NCI-H1436 (cell line): ENCODE measurements at places on chromosomes 2 and 18.

GRCh38 chr2:47520302-47520630, 117.3 kb downstream of the MSH2 start:
- DNase-seq: no peak

DNA sequence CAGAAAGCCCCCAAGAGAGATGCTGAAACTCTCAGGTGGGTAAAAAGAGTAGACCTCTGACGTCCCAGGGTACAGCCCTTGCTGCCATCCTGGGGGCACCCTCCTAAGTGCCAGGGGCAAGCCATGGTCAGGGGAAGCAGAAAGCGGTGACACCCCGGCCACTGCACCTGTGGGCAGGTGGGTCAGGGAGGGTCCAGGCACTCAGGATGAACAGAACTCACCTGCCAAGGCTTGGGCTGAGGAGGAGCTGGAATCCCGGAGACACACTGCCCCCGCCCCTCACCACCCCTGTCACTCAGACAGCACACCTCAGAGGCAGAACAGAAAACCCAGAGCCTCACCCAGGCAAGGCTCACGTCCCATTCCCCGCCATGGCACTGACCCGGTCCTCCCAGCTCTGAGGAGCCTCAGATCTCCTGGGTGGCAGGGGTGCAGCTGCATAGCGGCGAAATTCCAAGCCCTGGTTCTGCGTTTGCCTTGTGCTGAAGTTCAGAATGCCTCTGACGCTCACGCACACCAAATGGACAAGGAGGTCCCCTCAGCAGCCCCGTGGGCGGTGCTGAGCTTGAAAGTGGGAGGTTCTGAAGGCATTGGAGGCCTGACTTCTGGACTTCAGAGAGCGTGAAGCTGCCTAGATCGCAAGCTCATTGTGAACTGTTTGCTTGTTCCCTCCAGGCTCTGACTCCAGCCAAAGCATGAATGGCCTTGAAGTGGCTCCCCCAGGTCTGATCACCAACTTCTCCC, 4.3 kb downstream of the GPR17 start:
- DNase-seq: no peak

GRCh38 chr2:235500761-235501672, 7.2 kb downstream of the AGAP1 start:
- DNase-seq: no peak

GRCh38 chr2:65292461-65293011, 64.9 kb downstream of the ACTR2 start:
- no peak for DNase-seq

GRCh38 chr2:232196802-232197201, 181.7 kb upstream of the ALPP start:
- DNase-seq: no peak

DNA sequence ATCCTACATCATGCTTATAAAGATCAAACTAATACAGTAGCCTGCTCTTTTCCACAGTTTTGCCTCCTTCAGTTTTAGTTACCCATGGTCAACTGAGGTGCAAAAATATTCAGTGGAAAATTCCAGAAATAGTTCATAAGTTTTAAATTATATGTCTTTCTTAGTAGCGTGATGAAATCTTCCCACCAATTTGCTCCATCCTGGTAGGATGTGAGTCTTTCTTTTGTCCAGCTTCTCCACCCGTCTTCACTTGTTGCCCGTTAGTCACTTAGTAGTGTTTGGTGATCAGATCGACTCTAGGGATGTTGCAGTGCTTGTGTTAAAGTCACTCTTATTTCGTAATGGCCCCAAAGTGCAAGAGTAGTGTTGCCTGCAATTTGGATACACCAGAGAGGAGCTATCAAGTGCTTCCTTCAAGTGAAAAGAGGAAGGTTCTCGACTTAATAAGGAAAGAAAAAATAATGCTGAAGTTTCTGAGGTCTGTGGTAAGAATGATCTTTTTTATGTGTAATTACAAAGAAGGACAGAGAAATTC, 57.0 kb downstream of the CEP192 start:
- DNase-seq: no peak

GRCh38 chr18:55179425-55179824, 220.2 kb upstream of the CCDC68 start:
- DNase-seq: no peak

DNA sequence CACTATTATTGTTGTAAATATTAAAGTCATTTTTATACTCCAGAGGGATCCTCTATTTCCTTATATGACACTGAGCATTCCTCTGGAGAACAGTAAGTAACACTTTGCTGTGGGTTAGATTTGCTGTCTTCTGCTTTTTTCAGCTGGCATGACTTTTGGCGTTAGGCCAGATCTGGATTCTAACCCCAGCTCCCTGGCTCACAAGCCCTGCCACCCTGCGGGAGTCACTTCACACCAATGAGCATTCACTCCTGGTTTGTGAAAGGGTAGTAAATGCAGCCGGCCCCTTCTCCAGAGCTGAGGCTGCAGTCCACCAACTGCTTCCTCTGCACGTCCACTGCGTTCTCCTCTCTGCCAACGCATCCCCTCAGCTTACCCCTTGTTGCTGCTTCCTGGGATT, 373.8 kb upstream of the RAB6C start:
- DNase-seq: no peak
